ENCODE measurements at places on chromosomes 12 and 14.

DNA sequence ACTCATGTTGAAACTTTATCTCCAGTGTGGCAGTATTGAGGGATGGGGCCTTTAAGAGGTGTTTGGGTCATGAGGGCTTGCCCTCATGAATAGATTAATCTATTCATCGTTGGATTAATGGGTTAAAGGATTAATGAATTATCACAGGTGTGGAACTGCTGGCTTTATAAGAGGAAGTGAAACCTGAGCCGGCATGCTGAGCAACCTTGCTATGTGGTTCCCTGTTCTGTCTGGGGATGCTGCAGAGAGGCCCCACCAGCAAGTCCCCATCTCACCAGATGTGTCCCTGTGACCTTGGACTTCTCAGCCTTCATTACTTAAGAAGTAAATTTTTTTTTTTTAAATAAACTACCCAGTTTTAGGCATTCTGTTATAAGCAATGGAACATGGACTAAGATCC, 109.6 kb downstream of the DYRK2 start:
- no peak for DNase-seq

GRCh38 chr12:13196130-13196921, at the start of gene EMP1:
Gene EMP1, plus strand, starts transcription at chr12:13196726. Its CDS starts 14,785 bp downstream, at chr12:13211511.
- DNase-seq: peak; percentile 97

DNA sequence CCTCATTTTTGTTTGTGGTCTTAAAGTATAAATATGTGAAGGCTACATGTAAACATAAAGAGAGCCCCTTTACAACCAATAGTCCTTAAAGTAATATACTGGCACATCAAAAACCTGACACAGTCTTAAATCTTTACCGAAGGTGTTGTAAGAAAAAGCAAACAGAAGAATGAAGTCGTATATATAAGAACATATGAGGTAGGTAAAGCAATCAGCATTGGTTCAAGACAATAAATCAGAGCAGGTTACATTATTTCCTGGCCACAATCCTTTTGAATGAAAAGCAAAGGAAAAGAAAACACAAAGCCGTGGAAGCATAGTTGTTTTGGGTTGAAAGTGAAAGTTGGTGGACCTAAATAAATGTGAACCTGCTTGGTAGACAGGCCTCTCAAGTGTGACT, 183.7 kb upstream of the STXBP6 start:
- no peak for DNase-seq

GRCh38 chr12:60263161-60263560, 667.3 kb downstream of the SLC16A7 start:
- no peak for DNase-seq

DNA sequence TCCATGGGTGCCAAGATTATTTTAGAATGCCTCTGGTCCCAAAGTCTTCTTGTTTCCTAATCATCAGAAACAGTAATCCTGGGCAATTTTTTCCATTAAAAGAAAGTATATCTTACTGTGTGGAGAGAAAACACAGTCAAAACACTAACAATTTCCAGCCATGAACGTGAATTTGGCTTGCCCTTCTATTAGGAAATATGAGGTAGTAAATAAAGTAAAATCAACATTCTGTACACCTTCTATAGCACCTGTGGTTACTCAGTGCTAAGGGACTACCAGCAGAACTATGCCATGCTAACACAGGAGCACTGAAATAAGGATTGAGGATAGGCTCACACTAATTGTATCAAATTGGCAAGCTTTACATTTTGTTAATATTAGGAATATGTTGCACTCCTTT, 60.1 kb downstream of the NTN4 start:
- no peak for DNase-seq

DNA sequence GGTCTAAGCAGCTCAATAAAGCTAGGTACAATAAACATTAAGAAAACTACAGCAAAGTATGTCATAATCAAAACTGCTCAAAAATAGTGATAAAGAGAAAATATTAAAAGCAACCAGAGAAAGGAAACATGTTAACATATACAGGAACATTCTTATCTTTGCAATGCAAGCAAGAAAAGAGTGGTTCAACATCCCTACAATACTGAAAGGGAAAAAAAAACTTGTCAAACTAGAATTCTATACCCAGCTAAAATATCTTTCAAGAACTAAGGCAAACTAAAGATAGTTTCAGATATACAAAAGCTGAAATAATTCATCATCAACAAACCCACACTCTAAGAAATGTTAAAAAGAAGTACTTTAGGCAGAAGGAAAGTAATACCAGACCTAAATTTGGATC, 134.2 kb downstream of the DPF3 start:
- no peak for DNase-seq

DNA sequence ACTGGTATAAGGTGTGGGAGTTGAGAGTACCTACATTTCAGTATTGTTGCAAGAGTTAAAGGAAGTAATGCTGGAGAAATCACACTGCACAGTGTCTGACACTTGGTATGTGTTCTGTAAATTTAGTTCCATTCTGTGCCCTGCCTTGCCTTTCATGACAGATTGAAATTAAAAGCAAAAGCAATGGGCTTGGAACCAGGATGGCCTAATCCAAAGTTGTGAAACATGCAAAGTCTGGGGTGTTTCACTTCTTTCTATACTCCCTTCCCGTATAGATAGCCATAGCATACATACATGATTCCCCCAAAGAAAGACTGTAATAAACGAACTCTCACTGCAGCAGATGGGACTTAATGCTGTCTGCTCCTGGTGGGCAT, 281.1 kb downstream of the NRXN3 start:
- no peak for DNase-seq

- no peak for DNase-seq
Observed at GRCh38 chr12:62481843-62482540, 15.4 kb downstream of the MON2 start.

GRCh38 chr12:103687253-103687652, 100.2 kb downstream of the STAB2 start:
- DNase-seq: no peak

GRCh38 chr12:121925358-121925695, 6.9 kb downstream of the CFAP251 start:
- DNase-seq: no peak

DNA sequence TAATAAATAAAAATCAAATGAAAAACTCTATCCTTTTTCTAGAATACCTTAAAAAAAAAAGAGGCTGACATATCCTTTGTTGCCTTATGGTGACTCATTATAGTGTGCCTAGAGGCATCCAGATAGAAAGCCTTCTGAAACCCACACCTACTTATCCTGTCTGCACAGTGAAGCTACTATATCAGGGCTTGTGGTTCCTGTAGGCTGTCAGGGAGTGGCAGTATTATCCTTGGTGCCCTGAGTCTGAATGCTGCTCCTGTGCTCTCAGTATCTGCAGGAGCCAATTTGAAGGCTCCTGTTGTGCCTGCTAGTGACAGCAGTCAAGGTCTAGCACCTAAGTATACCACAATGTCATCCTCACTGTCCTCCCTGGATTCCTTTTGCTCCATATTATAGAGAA, 168.4 kb upstream of the AVPR1A start:
- DNase-seq: no peak

GRCh38 chr12:9237286-9237685, 29.1 kb upstream of the PZP start:
- no peak for DNase-seq

All from AG04449 (cell line).